ENCODE measurements at places on chromosomes 11 and 22.
A peak's percentile ranks its signal among the peaks of the same experiment; 100 is the strongest.

DNA sequence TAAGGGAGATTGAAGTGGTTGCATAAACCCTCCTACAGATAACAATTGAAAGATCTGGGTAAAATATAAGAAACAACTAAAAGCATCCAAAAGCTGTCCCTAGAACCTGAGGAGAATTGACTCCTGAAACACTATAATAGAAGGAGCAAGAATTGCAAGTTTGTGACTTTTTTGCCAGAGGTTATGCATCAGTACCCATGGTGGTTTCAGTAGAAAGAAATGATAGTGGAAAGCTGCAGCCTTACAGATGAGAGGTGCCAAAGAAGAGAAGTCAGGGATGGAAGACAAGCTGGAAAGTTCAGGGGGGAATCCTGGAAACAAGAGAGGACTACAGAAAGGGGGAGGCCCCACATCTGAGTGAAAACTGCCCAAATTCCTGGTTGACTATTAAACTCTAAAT, 80.7 kb downstream of the PACS1 start:
- H3K36me3 ChIP-seq = no peaks in the 10 kb centered on the region
- DNase-seq = no peak
- H3K4me3 ChIP-seq = no peak overlapping the region
- no peaks in the 10 kb centered on the region for H3K27me3 ChIP-seq
- H3K4me1 ChIP-seq = no peaks in the 10 kb centered on the region

GRCh38 chr11:75728992-75729391, 11.4 kb downstream of the MOGAT2 start:
- no peak overlapping the region for H3K27ac ChIP-seq
- H3K4me1 ChIP-seq = no peaks in the 10 kb centered on the region
- H3K4me3 ChIP-seq = no peak overlapping the region
- no peak for DNase-seq

- no peaks in the 10 kb centered on the region for H3K4me1 ChIP-seq
- no peak overlapping the region for H3K27ac ChIP-seq
- H3K27me3 ChIP-seq = no peaks in the 10 kb centered on the region
- no peak for DNase-seq
- H3K36me3 ChIP-seq = peaks cover 8% of the 10 kb centered on the region
These were observed 95.9 kb upstream of the DDI1 start for GRCh38 chr11:103940551-103940950.

DNA sequence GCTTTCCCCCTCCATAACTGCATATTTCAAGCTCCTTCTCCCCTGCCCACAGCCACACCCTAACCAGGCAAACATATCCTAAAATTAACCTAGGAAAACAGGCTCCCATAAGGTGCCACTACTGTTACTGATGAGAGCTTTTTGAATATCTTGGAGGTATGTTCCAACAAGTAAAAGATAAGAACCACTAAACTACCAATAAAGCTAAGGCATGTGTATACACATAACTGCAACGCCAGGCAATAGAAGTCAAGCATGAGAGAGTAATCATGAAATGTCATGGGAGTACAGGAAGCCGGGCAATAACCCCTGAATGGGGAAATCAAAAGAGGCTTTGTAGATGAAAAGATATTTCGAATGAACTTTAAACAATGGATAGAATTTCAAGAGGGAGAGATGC, 9.3 kb downstream of the MMP13 start:
- no peak overlapping the region for H3K4me3 ChIP-seq
- no peak for DNase-seq

- no peak for DNase-seq
- peaks cover 94% of the 10 kb centered on the region for H3K4me1 ChIP-seq
- H3K27me3 ChIP-seq = no peaks in the 10 kb centered on the region
- peak overlapping the region; percentile 1 for H3K27ac ChIP-seq
- peaks cover 6% of the 10 kb centered on the region for H3K36me3 ChIP-seq
These were observed 5.7 kb downstream of the PRR5 start for GRCh38 chr22:44707752-44708151.

DNA sequence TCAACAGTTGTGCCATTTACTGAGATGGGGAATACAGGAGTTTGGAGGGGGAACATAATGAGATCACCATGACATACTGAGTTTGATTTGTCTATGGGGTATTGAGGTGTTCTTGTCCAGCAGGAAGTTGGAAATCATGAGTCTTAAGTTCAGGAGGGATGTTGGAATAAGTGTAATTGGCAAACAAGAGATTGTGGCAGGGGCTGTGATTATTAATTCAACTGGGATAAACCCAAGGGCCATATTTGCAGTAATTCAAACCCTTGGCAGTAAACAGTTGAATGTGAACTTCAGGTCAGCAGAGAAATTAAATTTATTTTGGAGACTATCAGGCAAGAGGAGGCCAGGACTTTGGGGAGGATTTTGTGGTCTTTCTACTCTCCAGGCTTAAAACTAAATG, 33.4 kb downstream of the ADM start:
- no peaks in the 10 kb centered on the region for H3K27me3 ChIP-seq
- H3K4me1 ChIP-seq = no peaks in the 10 kb centered on the region

GRCh38 chr22:41229730-41230400, 10.9 kb downstream of the CHADL start:
- no peaks in the 10 kb centered on the region for H3K27me3 ChIP-seq
- H3K27ac ChIP-seq = no peak overlapping the region
- no peaks in the 10 kb centered on the region for H3K4me1 ChIP-seq
- no peak for DNase-seq
- peaks cover 32% of the 10 kb centered on the region for H3K36me3 ChIP-seq
- H3K4me3 ChIP-seq = no peak overlapping the region

DNA sequence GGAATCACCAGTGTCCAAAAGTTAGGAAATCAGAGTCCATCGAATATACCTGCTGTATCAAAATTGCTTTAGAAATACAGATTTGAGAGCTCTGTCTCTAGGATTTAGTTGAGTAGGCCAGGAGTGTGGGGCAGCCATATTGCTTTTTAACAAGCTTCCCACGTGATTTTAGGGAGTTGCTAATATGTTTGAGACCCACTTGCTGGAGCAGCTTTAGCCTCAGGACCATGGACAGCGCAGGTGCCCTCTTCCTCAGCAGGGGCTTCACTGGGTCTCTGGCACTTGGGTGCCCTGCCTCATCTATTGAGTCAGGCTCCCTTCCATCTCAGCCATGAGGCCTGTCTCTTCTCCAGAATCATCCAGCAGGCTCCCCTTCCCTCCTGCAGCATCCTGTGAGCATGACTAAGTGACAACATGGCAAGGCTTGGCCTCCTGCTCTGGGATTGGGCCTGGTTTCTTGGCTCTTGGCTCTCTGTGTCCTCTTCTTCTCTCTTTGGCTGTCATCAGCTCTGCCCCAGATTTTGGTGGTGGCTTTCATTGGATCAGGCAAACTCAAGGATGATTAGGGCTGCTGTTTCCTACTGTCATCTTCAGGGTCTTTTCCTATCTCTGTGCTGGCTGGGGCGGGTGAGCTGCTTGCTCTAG, 70.0 kb downstream of the SGSM1 start:
- no peak for DNase-seq
- H3K36me3 ChIP-seq = peaks cover 2% of the 10 kb centered on the region
- no peak overlapping the region for H3K4me3 ChIP-seq
- H3K27me3 ChIP-seq = no peaks in the 10 kb centered on the region

- no peak overlapping the region for H3K27ac ChIP-seq
- DNase-seq = no peak
- H3K36me3 ChIP-seq = no peaks in the 10 kb centered on the region
- peaks cover 4% of the 10 kb centered on the region for H3K27me3 ChIP-seq
- H3K4me3 ChIP-seq = no peak overlapping the region
These were observed 20.9 kb downstream of the TP53AIP1 start for GRCh38 chr11:128921793-128922192.

DNA sequence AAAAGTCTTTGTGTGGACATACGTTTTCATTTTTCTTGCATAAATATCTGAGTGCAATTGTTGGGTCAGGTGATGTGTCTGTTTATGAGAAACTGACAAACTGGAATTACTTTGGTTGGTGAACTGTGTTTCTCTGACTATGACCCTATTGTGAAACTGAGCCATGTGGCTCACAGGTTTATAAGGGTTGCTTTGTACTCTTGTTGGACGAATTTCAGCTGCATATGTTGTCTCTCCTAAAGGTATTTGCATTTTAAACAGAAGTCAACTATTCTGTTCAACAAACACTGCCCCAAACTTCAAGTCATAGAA, 34.4 kb upstream of the RASD2 start:
- H3K36me3 ChIP-seq = no peaks in the 10 kb centered on the region
- no peak overlapping the region for H3K4me3 ChIP-seq
- H3K27me3 ChIP-seq = no peaks in the 10 kb centered on the region
- H3K4me1 ChIP-seq = no peaks in the 10 kb centered on the region

DNA sequence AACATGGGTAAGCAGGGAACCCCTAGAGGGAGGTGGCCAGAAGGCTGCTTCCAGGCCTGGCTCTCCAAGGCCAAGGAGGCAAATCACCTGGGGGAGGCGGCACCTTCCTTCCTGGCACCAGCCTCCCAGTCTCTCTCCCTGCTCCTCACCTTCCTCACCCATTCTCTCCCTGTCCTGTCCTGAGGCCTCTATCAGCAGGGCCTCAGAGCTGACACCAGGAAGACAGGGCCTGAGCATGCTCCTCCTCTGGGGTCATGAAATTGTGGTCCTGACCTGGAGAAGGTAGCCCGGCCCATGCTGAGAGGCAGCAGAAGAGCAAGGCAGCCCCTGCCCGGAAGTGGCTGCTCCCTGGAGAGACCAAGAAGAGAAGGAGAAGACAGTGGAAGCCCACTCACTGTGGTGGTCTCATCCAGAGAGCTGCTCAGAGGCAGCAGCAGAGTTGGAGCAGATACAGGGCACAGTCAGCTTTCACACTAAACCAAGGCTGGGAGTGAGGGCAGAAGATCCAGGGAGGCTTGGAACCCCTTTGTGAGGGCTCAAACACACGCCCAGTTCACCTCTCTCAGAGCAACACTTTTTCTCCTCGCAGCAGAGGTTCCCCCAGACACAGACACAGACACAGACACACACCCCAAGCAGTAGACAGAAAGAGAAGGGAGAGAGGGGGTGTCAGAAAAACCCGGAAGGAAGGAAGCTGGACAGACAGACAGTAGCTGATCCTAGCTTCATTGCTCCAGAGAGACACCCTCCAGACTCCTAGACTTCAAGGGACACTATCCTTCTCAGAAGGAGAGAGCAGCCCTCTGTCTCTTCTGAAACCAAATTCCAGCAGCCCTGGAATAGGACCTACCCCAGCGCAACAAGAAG, 1.8 kb downstream of the BCL9L start:
- peaks cover 83% of the 10 kb centered on the region for H3K4me1 ChIP-seq
- H3K4me3 ChIP-seq = peak overlapping the region; percentile 95
- DNase-seq = peak; percentile 73
- peaks cover 4% of the 10 kb centered on the region for H3K36me3 ChIP-seq
- H3K27ac ChIP-seq = peak overlapping the region; percentile 94

DNA sequence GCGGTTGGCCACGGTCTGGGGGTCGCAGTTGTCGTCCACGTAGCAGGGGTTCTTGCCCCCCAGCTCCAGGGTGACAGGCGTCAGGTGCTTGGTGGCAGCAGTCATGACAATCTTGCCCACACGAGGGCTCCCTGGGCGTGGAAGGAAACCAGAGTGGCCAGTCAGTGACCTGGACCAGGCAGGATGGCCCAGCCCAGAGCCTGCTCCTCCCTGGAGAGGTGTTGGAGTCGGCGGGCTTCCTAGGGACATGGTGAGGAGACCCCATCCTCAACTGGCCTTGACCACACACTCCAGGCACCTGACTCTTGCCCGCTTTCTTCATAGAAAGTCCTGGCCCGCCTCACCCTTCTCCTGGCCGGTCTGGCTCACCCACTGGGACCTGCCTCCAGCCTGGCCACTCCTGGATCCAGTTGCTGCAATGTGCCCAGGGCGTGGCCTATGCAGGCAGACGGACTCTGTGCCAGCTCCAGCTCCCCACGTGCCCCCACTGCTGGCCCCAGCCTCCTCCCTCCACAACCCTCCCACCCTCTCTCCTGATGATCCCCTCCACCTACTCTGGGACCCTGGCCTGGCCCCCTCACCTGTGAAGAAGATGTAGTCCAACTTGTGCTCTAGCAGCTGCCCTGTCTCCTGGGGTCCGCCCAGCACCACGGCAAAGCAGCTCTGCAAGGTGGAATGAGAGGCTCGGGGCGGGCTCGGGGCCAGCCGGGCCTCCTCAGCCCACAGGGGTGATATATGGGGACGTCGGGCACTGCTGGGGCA, 8.7 kb downstream of the ALDH3B2 start:
- H3K27ac ChIP-seq = no peak overlapping the region
- H3K36me3 ChIP-seq = no peaks in the 10 kb centered on the region

DNA sequence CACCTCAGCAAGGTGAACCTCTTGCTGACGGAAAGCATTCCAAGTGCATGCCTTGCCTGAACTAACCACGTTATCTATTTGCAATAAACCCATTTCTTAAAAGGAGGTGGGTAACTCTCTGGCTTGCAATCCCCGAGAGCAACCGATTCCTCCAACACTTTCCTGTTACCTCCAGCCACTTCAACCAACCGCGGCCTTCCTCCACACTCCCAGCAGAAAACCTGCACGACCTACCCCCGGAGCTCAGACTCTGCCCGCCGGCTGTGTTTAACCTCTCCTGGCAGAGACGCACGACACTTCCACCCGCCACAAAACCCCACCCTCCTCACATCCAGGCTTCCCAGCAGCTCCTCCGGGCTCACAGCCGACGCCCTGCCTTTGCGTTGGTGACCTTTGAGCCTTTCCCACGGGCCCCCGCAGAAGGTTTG, 708 bp downstream of the SCO2 start:
- H3K27me3 ChIP-seq = no peaks in the 10 kb centered on the region
- peak overlapping the region; percentile 40 for H3K4me3 ChIP-seq
- peaks cover 23% of the 10 kb centered on the region for H3K36me3 ChIP-seq
- H3K27ac ChIP-seq = peak overlapping the region; percentile 56
- H3K4me1 ChIP-seq = peaks cover 45% of the 10 kb centered on the region

GRCh38 chr11:12287374-12288211, 89.8 kb upstream of the PARVA start:
- H3K36me3 ChIP-seq = no peaks in the 10 kb centered on the region
- no peak for DNase-seq
- no peak overlapping the region for H3K4me3 ChIP-seq
- no peak overlapping the region for H3K27ac ChIP-seq

GRCh38 chr11:18308242-18308641, 13.7 kb downstream of the HPS5 start:
- no peak for DNase-seq
- H3K4me1 ChIP-seq = no peaks in the 10 kb centered on the region
- peaks cover 77% of the 10 kb centered on the region for H3K36me3 ChIP-seq
- no peak overlapping the region for H3K27ac ChIP-seq

DNA sequence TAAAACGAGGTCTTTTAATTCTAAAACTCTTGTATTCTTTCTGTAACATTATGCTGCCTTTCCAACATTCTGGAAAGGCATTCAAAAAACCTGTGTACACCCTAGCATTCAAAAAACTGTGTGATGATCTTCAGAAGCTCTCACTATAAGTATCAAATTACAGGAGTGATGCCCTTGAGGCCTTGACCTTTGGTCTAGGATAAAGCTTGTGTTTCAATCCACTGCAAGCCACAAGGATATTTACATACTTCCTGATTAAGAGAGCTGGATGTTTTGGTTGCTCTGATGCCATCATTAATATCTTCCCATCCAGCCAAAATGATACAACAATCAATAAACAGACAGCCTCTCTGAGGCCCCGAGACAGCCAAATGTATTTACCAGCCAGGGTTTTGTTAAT, 11.9 kb downstream of the CLPB start:
- no peaks in the 10 kb centered on the region for H3K4me1 ChIP-seq
- no peaks in the 10 kb centered on the region for H3K27me3 ChIP-seq

GRCh38 chr22:28241656-28242290, 322.7 kb upstream of the PITPNB start:
- H3K4me3 ChIP-seq = no peak overlapping the region
- no peaks in the 10 kb centered on the region for H3K36me3 ChIP-seq
- no peaks in the 10 kb centered on the region for H3K4me1 ChIP-seq

- H3K36me3 ChIP-seq = no peaks in the 10 kb centered on the region
- H3K27ac ChIP-seq = no peak overlapping the region
- DNase-seq = no peak
- no peaks in the 10 kb centered on the region for H3K27me3 ChIP-seq
- H3K4me3 ChIP-seq = no peak overlapping the region
- H3K4me1 ChIP-seq = no peaks in the 10 kb centered on the region
These were observed 833.8 kb downstream of the TBC1D22A start for GRCh38 chr22:47596176-47596690.
